HepG2 (cell line): ENCODE measurements at places on chromosomes 7 and 10.

DNA sequence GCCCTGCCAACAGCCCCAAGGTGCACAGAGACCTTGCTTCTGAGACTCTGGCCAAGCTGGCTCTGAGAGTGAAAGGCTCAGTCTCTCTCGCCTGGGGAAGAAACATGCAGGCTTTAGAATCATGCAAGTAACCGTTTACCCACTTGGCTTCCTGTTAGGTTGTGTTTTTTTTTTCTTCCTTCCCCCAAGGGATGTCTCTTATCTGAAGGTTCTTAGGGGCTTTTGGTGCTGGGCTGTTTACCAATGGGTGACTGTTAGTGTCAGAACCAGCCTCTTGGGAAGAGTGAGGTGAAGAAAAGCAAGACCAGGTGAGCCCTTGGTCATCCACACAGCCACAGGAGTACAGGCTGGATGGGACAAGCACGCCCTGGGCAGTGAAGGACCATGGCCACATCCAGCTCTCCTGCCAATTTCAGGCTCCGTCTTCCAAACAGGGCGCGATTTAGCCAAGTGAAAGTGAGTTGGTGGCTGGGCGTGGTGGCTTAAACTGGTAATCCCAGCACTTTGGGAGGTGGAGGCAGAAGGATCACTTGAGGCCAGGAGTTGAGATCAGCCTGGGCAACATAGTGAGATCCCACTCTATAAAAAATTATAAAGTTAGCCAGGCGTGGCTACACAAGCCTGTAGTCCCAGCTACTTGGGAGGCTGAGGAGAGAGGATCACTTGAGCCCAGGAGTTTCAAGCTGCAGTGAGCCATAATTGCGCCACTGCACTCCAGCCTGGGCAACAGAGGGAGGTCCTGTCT lies 76.3 kb upstream of the CUX1 start:
- DNase-seq, result no peak

GRCh38 chr10:43846968-43847367 lies 198.3 kb upstream of the ZNF32 start:
- DNase-seq, result no peak

DNA sequence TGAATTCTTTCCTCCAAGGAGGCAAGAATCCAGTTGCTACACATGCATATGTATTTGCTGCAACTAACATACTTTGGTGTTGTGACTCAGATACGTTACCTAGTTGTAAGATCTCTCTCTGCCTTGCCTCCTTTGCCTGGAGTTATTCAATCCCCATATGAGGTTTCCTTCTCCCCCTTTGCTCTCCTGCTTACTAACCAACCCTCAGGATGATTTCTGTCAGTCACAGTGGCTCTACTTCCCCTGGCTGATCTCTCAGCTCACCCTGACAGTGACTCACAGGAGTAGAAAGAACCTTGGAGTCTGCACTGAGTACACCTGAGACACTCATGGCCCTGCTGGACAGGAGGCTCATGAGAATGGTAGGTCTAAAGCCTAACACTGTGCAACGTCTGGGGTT lies 92.0 kb downstream of the TMEM106B start:
- no peak for DNase-seq

- DNase-seq, result peak; percentile 8
These were observed 9.6 kb upstream of the C10orf105 start for GRCh38 chr10:71729161-71729636.

GRCh38 chr10:93457511-93457910 lies 24.6 kb downstream of the MYOF start:
- no peak for DNase-seq

GRCh38 chr10:131726967-131727366 lies 173.8 kb upstream of the PPP2R2D start:
- no peak for DNase-seq

DNA sequence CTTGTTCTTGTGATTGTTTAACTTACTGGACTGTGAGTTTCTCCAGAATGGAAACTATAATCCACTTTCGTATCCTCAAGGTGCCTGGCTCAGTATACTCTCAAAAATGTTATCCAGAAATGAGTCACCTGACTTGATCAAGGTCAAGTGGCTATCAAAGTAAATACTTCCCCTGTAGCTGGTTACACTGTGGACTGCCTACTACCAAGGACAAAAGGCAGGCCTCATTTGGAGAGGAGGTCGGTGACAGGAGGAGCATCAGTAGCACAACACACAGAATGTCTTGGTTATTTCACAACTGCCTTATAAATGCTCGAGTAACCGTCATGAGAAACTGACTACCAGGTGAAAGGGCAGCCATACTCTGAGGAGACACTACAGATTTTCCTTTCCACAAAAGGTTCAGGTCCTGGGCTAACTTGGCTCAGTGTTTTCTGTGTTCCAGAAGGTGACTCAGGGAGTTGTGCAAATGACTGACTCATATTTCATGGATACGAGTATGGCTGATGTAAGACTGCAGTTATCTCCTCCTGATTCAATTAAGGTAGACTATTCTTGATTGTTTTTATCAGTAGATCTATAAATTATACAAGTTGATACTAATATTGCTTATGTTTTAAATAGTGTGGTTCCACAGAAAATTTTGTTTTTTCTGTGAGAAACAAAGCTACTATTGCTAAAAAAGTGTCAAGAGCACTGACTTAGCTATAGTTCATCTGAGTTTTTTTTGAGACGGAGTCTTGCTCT lies 4.2 kb upstream of the CCNY start:
- DNase-seq, result peak; percentile 66

DNA sequence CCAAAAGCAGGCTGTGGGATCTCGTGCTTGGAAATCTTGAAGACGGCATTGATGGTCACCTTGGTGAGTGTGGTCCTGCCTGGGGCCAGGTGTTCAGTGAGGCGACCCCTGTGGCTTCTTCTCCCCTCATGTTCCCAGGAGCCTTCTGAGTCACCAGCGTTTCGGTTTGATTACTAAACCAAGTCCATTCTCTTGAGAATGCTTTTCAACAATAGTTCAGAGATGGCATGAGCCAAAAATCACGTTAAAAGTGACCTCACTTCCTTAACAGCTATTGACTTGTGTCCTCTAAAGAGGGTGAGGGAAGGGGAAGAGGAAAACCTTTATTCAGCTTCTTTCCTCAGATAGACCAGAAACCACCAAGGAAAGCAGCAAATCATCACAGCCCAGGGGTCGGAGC lies 315.2 kb downstream of the GATA3 start:
- DNase-seq, result no peak

GRCh38 chr7:91519241-91520158 lies 255.3 kb downstream of the FZD1 start:
- no peak for DNase-seq

DNA sequence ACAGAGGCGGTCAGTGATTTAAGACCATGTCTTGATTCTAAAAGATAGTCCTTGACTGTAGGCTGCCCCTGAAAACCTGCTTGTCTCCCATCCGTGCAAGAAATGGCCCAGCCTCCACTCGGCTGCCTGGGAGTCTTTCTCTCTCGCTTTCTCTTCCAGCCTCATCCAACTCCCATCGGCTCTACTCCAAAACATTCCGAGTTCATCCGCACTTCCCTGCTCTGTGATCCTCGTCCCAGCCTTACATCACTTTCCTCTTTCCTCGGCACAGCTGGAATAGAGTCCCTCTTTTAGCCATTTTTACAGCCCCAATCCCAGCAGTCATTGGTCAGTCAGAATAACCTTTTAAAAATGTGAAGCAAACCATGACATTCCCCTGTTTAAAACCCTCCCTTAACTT lies 135.1 kb downstream of the TAX1BP1 start:
- DNase-seq, result no peak

DNA sequence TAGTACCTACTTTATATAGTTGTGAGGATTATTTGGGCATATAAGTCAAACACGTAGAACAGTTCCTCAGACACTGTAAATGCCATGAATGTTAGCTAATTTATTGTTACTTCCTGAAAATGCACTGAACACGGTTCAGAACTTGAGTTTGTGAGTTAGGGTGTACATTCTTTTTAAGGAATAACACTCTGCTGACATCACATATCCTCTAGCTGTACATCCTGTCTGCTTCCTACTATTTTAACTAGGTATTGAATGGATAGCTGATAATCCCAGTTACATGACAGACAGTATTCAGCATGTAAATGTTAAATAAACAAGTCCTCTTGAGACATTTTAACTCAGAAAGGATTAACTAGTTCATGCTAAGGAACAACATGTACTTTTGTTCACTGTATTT lies 16.0 kb downstream of the SAMD8 start:
- DNase-seq, result no peak

DNA sequence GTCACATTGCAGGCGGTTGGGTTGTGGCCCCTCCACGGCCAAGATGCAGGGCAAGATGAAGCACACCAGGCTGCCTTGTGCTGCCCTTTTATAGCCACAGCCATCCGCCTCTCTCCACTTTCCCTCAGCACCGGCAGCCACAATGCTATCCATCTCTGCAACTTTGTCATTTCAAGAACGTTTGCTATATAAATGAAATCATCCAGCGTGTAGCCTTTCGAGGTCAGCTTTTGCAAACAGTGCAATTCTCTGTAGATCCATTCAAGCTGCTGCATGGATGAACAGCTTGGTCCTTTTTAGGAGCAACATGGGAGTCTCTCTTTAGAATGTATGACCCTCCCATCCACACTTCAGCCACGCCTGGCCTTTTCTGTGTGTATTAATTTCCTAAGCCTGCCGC lies 6.4 kb upstream of the IL15RA start:
- DNase-seq, result no peak

DNA sequence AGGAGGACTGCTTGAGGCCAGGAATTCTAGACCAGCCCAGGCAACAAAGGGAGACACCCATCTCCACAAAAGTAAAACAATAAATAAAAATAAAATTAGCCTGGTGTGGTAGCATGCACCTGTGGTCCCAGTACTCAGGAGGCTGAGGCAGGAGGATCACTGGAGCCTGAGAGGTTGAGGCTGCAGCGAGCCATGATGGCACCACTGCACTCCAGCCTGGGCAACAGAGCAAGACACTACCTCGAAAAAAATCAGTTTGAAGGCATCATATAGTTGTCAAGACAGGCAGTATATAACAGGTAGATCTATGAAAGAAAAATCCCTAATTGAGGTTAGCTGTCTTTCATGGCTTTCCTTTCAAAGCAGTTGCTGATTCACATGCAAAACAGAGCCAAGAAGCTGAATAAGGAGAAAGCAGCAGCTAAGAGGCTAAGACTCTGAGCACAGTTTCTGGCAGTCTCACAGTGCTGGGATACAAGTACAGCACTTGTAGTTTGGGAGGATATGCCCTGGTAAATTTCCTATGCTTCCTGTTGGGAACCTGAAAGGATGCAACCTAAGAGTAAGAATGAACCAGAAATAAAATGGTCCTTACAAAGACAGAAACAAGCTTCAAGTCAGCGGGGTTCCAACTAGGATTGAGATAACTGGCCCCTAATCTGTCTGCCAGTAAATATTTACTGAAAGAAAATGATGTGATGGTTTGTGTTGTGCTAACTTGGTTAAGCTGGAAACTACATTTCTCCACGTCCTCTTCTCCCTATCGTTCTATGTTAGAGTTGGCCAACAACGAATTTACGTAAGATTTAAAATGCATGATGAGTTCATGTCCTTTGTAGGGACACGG lies 368.5 kb upstream of the HPS1 start:
- no peak for DNase-seq

DNA sequence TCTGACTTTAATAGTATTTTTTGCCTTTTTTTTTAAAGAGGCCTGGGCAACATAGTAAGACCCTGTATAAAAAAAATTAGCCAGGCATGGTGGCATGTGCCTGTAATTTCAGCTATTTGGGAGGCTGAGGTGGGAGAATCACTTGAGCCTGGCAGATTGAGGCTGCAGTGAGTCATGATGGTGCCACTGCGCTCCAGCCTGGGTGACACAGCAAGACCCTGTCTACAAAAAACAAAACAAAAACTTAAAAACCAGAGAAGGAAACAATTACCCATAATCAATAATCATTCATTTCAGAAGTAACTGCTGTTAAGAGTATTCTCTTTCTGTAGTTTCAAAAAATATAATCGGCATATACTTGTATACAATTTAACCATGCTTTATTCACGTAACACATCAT lies 28.0 kb downstream of the VPS26A start:
- DNase-seq, result no peak

- no peak for DNase-seq
These were observed 172.3 kb upstream of the ADO start for GRCh38 chr10:62632071-62632809.

DNA sequence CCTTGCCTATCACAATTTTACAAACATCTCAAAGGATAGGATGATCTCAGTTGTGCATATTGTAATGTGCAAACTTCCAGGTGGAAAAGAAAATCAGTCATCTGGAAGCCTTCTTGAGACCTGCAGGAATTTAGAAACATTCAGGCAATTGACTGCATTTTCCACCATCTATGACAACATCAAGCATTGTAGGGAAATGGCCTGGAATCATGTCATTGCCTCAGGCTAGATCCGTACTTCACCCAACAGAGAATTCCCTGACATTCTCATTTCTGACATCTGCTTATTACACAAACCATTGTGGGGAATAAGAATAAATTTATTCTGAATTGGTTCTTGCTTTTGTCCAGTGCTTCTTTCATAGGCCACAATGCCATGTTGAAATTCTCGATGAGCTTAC lies 124.9 kb upstream of the NPVF start:
- DNase-seq, result no peak

DNA sequence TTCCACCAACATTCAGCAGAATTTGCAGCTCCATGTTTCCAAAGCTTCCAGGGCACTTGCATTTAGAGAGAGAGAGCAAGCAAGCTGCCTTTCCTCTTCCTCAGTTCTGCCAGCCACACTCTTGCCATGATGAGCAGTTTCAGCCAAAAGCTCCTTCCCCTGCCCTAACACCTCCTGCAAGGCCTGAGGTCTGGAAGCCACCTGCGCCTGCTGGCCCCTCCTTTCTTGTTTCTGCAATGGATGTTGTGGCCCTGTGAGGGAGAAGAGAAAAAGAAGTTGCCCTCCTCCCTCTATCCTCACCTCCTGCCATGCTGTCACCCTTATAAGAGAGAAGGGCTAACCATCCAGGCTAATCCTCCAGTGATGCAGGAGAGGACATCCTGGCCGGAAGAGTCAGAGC lies 48.7 kb downstream of the IKZF1 start:
- no peak for DNase-seq

DNA sequence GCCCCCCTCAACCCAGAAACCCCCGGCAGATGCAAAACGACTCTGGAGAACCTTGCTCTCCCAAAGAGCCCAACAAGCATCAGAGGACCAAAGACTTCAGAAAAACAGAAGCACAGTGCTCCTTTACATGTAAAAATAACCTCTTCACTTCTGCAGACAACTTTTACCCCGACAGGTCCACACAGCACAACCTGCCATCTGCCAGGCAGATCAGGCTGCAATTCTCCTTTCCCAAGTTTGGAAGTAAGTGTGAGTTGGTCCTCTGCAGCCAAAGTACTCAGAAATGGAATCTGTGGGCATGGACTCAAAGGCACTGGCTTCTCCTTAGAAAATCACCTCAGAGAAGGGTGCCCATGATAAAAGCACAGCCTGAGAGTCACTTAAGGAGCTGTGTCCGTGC lies 26.0 kb downstream of the DOCK4 start:
- DNase-seq, result no peak

- DNase-seq, result peak; percentile 54
These were observed 77.4 kb downstream of the PON1 start for GRCh38 chr7:95246831-95247370.

- DNase-seq, result no peak
These were observed 4.0 kb upstream of the MMP21 start for GRCh38 chr10:125779403-125780327.
